Stimulated activated CD8-positive, alpha-beta memory T cell treated with anti-CD3 and anti-CD28 coated beads, Interleukin-12 subunit alpha, Interleukin-12 subunit beta, amount 100 ng/mL, for 1 hour (primary cell): ENCODE measurements at places on chromosomes 3 and 15.

DNA sequence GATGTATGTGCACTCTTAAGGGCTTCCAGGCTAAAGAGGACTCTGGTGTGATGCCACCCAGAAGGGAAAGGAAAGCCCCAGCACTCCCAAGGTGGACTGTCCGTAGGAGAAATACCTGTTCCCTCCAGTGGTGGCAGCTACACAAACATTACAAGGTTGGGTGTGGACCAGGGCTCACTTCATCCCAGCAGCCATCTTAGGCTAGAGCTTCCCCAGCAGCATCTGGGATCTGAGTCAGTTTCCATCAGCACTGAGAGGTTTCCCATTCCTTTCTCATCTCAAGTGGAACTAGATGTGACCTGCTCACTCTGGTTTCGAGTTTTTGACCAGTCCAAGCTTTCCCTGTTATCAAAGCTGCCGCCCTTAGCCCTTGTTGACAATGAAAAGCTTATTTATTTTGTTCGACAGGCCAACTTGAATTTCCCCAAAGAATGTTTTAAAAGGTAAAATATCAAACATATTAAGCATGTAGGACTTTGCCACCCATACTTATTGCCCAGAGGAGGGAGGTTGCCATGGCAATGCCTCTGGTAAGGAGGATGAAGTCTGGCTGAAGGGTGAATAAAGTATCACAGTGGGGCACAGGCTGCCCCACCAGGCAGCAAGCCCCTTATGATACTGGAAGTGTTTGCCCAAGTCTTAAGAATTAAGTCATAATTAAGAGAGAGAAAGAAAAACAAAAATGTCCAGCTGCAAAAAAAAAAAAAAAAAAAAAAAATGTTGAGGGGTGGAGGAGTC lies 28.9 kb downstream of the CLDN18 start:
- no peak for DNase-seq

GRCh38 chr3:101548527-101549105 lies 13.1 kb upstream of the TRMT10C start:
- DNase-seq: no peak

DNA sequence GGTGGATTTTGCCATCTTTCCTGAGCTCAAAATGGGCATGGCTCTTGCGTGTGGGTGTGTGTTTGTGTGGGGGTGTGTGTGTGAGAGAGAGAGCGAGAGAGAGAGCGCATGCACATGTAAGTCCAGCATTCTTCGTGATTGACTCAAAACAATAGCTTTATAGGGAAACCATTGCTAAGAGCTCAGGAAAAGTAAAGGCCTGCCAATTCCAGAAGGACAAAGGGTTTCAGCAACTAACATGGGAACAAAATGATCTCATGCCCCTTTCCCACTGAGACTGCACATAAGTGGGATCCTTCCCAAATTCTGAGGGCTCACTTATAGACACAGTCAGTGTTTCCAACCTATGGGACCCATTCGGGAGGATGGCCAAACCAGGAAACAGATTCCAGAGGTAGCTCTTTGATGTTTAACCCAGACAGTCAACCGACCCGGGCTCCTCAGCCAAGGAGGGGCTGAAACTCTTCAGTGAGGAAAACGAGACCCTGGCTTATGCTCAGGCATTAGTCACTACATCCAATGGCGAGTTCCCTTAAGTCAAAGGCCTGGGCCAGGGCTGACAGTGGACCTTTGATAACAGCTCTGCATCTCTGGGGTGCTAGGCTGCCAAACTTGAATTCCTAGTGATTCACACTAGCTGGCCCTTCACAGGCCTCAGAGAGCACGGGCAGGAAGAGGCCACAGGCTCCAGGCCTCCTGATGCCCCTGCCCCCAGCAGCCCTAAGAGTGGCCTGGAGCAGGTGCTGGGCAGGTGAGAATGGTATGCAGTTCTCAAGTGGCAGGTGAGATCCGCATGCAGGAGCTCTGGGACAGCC lies 305.0 kb upstream of the C2CD4B start:
- no peak for DNase-seq

- no peak for DNase-seq
These were observed 9.9 kb downstream of the MYD88 start for GRCh38 chr3:38148311-38148882.

DNA sequence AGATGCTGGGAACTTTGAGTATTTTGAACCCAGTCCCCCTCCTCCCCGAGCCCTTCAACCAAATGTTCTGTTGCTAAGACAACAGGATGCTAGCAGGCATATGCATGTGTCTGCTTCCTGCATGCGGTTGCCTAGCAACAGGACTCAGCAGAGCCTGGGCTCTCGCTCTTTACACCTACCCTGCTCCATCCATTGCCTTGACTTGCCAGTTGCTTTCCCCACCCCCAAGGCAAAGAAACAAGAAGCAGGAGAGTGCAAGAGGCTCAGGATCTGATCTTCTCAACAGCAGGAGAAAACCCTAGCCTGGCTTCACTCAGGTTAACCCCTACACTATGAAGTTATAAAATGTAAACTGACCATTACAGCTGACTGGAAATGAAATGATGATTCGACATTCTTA lies 393.0 kb downstream of the IGSF11 start:
- DNase-seq: no peak
